Cerebellar nuclear complex (tissue), 1 donor: ENCODE measurements at places on chromosomes 12 and 14.

DNA sequence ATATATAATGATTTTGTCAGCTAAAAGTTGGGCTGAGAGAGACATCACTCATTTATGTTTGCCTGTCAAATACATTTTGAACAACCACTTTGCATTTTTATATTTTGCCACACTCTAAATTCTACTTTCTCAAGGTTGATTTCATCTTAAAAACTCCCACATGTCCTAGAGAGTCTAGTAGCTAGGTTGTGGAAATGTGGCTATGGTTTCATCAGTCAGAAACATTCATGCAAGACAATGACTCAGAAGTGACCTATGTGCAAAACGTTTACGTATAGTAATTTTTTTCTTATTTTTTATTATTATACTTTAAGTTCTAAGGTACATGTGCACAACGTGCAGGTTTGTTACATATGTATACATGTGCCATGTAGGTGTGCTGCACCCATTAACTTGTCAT is 27.4 kb upstream of the PRKD1 start:
- DNase-seq = no peak

DNA sequence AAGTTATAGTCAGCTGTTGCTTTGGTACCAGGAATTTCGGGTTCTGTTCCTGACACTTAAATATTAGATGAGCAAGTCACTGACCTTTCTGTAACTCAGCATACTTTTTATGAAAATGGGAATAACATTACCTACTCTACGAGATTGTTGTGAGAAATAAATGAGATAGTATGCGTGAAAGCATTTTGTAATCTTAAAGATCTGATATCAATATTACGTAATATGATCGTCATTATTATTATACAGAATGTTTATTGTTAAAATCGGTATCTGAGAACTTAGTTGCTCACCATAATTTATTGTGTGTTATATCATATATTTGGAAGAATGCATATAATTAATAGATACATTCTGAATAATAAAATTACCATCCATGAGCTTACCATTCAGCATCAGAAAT is 6.1 kb upstream of the NECAP1 start:
- DNase-seq = no peak

DNA sequence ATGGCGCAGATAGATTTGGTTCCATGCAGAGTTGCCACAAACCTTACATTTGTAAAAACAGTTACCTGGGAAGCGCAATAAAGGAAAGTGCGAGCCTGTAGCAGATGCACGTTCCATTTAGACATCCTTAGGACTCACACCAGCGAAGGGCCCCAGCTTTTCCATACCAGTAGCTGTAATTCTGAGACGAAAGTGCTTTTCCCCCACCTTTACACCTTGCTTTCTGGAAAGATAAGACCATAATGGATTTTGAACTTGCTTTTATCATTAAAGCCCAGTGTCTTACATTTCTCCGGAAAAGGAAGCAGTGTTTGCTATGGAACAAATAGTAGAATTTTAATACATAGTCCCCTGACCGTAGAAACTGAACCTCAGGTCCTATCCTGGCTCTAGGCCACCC is 616 bp upstream of the CCDC77 start:
- DNase-seq = no peak

DNA sequence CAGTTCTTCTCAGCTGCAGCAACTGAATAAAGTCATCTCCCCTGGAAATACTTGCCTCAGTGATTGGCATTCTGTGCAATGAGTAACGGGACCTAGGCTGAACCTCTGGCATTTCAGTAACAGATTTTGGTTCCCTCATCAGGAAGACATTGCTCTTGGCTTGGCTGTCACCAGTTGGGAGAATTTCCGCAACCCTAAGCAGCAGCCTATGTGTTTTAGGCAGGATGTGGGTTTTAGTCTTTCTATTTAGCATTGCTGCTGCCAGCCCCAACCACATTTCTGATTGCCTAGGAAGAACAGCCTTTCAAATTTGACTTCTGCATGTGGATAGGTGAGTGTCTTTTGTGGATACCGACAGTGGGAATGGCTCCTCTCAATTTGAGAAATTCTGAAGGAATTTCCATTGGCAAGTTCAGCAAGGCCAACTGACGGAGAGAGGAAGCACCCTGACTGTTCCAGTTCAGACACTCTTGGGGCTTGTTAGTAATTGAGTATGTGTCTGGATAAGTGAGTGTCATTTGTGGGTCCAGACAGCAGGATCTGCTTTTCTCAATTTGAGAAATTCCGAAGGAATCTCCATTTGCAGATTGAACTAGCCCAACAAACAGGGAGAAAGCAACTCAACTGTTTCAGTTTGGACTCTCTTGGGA is 19.0 kb upstream of the CLEC2A start:
- no peak for DNase-seq

DNA sequence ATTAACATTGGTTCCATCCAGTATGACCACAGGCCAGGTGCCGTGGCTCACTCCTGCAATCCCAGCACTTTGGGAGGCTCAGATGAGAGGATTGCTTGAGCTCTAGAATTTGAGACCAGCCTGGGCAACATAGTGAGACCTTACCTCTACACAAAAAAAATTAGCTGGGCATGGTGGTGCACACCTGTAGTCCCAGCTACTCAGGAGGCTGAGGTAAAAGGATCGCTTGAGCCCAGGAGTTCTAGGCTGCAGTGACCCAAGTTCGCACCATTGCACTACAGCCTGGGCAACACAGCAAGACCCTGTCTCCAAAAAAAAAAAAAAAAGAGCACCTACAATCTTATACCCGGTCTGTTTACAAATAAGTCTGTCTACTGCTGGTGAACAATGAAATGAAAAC is 9.9 kb downstream of the LTA4H start:
- DNase-seq = no peak

GRCh38 chr12:60169904-60170303 is 574.1 kb downstream of the SLC16A7 start:
- DNase-seq = no peak

DNA sequence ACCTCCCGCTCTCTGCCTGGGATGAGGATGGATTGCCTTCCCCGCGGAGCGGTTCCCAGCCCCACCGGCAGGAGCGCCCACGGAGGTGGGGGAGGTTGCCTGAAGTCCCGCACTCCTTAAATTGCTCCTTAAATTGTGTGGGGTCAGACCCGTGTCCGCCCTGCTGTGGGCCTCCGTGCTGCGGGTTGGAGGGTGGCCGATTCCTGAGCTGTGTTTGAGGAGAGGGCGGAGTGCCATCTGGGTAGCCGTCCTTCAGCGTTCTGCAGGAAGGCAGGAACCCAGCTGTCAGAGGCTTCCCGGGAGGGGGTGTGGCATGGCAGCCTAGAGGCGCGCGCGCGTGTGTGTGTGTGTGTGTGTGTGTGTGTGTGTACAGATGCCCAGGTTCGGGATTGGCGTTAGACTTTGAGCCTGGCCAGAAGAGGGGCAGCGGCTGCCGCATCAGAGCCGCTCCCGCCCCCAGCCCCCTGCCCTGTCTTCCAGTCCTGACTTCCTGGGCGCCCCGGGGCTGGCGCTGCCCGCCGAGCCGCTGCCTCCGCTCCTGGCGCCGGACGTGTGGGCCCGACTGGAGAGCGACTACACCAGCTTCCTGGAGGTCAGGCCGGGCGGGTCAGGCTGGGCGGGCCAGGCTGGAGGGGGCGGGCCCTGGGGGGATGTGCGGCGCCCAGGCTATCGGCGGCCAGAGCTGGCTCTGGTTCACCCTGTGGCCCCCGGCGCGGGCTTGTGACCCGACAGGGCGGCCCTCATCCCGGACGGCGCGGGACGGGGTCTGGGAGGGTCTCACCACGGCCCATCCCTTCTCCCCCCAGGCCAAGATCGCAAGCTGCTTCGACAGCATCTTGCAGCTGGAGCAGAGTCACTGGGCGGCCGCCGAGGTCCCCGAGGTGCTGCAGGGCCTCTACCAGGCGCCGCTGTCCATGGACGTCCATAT is 9.2 kb downstream of the EXOC3L4 start:
- no peak for DNase-seq

- no peak for DNase-seq
These were observed 3.0 kb downstream of the SIX1 start for GRCh38 chr14:60646226-60646818.

DNA sequence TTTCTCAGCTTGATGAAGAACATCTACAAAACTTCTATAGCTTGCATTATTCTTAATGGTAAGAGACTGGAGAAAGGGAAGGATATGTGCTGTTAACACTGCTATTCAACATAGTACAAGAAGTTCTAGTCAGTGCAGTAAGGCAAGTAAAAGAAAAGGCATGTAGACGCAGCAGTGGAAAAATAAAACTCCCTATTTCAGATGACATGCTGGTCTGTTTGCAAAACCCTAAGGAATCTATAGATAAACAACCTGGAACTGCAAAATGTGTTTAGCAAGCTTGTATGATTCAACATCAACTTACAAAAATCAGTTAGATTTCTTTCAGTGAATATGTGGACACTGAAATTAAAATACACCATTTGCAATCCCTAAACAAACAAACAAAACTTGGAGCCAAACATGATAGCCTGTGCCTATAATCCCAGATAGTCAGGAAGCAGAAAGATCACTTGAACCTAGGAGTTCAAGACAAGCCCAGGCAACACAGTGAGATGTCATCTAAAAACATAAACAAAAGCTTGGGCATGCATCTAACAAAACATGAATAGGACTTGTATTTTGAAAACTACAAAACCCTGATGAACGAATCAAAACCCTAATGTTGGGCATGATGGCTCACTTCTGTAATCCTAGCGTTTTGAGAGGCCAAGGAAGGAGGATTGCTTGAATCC is 293.6 kb upstream of the RGS6 start:
- DNase-seq = no peak

DNA sequence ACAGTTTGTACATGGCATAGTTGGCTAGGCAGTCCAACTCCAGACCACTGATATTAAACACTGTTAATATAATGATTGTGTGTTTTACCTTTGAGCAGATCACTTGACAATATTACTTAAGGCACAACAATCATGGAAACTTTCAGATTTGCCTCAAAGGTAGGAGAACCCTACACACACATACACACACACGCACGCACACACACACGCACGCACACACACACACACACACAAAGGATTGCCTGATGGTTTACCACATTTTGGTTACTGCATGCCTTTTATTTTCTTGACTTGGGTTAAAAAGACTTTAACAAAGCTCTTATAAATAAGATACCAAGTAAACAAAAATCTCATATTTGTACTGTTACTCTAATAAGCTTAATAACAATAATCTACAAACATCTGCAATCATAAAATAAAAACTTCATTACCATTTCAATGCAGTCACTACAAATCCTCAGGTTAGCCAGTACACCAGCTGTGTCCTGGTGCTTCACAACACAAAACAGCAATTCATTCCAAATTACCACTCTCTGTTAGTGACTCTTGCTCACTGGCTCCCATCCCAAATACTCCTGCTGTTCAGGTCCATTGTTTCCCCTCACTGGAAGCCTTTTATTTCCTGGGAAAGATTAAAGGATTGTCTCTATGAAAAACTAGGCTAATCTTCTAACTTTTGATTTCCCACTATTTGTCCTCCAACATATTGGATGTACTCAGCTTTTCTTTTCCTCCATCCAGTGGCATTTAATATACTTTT is 175.2 kb upstream of the ATP2B1 start:
- DNase-seq = no peak

DNA sequence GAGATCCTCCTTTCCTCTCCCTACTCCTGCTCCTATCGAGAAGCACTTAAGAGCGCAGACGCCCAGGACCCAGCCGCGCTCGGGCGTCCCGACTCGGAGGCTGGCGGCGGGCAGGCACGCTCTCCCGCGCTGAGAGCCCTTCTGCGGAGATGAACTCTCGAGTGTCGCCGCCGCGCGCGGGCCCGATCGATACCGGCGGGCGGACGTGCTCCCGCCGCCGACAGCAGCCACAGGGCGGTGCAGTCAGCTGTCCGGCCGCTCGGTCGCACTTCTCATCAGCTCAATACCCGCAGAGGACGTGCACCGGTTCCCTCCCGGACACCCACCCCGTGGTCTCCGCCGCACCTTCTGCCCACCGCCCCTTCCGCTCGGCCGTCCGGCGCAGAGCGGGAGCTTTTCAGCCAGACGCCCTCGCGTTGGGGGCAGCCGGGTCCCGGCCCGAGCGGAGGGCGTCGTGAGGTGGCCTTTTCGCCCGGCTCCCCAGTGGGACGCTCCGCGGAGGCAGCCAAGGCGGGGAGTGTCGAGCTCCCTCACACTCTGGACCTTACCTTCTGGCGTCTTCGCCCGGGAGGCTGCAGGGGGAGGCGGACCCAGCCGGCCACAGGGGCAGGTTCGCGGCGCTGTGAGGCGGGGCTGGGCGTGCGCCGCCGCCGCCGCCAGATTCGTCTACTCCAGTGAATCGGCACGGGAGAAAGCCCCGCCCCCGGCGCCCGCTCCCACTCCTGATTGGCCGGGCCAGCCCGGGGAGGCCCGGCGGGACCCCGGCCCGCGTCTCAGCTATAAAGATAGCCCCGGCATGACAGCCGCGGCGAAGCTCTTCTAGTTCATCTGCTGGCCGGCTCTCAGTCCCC is at the start of gene INSM2:
INSM2 (plus strand) TSS at position 808 of the 851 bp plus-strand sequence. CDS start 89 bp downstream, outside the sequence.
- DNase-seq = no peak

GRCh38 chr12:112962561-112962960 is 15.8 kb upstream of the OAS2 start:
- DNase-seq = no peak

DNA sequence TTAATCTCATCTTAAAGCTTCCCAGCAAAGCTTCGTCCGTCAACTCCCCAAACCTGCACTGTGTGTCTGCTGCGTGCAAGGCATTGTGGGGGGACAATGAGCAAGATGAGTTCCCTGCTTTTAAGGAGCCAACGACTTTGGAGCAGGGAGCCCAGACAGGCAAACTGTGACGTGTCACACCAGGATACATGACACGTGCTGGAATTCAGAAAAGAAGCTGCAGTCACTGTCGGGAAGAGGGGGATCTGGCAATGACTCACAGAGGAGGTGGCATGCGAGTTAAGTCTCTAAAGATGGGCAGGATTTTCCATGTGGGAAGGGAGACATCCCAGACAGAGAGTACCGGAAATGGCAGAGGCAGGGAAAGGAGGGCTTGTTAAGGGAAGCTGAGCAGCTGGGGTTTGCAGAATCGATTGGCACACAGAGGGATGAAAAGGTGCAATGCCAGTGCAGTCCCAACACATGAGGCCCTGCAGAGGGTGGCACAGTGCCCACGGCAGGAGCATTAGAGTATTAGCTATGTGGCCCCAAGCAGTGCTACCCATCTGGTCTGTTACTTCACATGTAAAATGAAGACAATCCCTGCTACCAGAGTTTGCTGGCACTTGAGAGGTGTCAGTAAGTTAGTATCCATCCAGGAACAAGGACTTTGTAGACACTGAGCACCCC is 52.9 kb downstream of the SETD3 start:
- no peak for DNase-seq

DNA sequence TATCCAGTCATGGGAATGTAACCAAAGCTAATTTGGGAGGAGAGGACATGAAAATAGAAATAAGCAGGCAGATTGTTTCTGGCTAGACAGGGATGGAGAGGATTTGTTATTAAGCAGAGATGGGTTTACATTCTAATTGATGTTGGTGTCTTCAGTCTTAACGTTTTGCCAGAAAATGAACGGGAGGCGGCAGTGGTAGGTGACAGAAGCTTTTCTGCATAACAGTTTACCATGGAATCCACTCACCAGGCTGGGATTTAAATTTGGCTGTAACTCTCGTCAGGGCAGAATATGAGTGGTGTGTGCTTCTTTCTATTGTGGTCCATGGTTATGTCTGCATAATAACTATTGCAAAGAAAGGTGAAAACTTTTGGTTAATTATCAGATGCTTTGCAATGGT is 50.2 kb upstream of the OTX2 start:
- DNase-seq = no peak

- no peak for DNase-seq
These were observed 47.6 kb upstream of the RBM19 start for GRCh38 chr12:114013575-114014345.

- DNase-seq = no peak
These were observed 31.0 kb downstream of the DHRS2 start for GRCh38 chr14:23667134-23667533.

GRCh38 chr14:66152747-66153146 is 333.4 kb upstream of the CCDC196 start:
- DNase-seq = no peak
